Hematopoietic multipotent progenitor cell (in vitro differentiated cells): ENCODE measurements at places on chromosomes 3 and 15.

DNA sequence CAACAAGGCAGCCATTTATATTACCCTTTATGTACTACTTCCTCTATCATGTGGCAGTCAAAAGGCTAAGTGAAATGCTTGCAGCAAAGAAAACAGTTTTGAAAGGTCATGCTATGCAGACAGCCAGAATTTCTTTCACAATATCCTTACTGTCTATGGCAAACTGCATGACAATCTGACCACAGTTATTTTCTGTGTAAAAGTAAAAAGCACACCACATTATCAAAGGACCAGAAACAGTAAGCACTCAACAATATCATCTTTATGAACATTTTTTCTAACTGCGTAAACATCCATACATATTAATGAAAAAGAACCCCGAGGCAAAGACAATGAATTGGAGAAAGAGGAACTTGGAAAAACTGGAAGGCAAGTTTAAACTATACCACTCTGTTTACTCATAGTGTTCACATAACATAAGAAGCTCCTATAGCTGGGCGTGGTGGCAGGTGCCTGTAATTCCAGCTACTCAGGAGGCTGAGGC, 47.9 kb downstream of the PIK3CB start:
- no peak for DNase-seq

- DNase-seq = no peak
Observed at GRCh38 chr3:40850861-40851260, 326.1 kb downstream of the ZNF621 start.

DNA sequence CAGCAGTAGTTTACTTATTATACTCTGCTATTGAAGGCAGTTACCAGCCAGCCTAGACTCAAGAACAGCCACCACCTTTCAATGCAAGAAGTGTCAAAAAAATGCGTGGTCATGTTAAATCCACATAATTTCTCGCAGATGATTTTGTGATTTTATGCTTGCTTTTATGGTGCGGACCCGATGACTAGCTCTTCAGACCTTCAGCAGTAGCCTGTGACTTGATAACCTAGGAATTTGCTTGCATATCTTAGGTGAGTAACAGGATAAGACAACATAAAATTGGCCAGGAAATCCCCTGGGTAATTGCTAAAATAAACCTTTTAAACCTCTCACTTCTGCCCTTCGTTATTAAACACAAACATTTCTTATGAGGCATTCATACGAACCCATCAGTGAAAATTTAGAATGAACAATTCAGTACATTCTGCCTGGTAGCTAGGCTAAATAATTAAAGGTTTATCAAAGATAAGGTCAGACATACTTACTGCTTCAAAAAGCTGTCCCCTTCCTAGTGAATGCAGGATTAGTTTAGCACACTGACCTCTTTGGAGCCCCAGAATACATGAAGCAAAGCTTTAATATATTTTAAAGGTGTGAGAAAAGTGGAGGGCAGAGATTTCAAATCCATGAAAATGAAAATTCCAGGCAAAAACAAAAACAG, 798.8 kb downstream of the OTOL1 start:
- DNase-seq = no peak

DNA sequence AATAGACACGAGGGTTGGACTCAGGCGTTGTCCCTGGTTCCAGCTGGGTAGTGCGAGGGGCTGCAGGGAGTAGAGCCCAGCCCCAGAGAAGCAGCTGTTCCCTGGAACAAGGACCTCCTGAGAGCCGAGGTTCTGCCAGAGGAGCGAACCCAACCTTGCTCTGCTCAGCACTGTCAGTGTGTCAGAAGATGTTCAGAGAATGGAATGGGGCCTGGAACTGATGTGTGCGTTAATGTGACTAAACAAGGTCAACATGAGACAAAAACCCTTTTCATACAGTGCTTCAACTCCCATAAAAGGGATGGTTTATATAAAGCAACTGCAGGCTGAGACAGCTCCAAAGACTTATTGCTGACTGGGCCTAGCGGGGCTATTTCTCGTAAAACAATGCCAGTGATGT, 35.5 kb upstream of the HACD2 start:
- no peak for DNase-seq

GRCh38 chr3:194187233-194187944, 51.4 kb downstream of the HES1 start:
- no peak for DNase-seq

DNA sequence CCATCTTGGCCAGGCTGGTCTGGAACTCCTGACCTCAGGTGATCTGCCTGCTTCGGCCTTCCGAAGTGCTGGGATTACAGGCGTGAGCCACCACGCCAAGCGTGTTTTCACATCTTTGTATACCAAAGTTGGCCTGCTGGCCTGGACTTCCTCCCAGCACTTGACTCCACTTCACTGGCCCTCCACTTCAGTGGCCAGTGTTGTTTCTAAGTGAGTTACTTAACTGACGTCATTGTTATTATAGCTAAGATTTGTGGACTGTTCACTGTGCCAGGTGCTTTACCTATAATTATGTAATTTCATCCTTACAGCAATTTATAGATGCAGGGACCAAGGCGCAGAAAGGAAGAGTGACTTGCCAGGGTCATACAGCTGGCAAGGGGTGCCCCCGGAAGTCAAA, 52.0 kb downstream of the HRH1 start:
- no peak for DNase-seq

DNA sequence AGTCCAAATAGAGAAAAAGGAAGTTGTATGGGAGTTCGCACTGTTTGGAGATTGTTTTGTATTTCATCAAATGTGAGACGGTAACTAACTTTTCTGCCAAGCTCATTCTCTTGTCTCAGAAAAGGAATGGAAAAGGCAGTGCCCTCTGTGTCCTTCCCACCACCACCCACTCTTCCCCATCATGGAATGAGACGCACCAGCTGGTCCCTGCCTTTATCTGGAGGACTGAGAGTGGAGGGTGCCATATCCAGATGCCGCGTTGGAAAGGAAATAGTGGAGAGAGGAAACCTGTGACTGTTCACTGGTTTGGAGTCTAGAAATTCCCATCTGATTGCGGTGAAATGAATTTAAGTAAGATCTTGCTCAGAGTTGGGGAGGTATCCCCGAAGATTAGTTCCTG, 3.7 kb upstream of the CCK start:
- no peak for DNase-seq

GRCh38 chr3:196360586-196360985, 22.4 kb upstream of the TM4SF19 start:
- no peak for DNase-seq

- no peak for DNase-seq
Observed at GRCh38 chr3:169085827-169086226, 577.7 kb downstream of the MECOM start.

DNA sequence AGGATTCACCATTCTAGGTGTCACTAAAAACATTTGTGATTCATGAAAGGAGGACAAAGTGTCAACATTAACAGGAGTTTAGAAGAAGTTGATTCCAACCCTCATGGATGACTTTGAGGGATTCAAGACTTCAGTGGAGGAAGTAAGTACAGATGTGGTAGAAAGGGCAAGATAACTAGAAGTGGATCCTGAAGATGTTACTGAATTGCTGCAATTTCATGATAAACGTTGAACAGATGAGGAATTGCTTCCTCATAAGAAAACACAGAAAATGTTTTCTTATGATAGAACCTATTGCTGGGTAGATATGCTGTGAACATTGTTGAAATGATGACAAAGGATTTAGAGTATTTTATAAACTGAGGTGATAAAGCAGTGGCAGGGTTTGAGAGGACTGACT, 23.5 kb upstream of the ATP2C1 start:
- DNase-seq = no peak

- DNase-seq = no peak
Observed at GRCh38 chr3:70342149-70342548, 29.7 kb upstream of the MDFIC2 start.

- no peak for DNase-seq
Observed at GRCh38 chr15:73941449-73941848, 15.2 kb downstream of the LOXL1 start.
